Cerebellum (tissue), 4 donors: ENCODE measurements at places on chromosomes 13 and 19.
A peak's percentile ranks its signal among the peaks of the same experiment; 100 is the strongest.

- DNase-seq = no peak
Measured at GRCh38 chr19:41226053-41226873, 7.2 kb downstream of the AXL start.

DNA sequence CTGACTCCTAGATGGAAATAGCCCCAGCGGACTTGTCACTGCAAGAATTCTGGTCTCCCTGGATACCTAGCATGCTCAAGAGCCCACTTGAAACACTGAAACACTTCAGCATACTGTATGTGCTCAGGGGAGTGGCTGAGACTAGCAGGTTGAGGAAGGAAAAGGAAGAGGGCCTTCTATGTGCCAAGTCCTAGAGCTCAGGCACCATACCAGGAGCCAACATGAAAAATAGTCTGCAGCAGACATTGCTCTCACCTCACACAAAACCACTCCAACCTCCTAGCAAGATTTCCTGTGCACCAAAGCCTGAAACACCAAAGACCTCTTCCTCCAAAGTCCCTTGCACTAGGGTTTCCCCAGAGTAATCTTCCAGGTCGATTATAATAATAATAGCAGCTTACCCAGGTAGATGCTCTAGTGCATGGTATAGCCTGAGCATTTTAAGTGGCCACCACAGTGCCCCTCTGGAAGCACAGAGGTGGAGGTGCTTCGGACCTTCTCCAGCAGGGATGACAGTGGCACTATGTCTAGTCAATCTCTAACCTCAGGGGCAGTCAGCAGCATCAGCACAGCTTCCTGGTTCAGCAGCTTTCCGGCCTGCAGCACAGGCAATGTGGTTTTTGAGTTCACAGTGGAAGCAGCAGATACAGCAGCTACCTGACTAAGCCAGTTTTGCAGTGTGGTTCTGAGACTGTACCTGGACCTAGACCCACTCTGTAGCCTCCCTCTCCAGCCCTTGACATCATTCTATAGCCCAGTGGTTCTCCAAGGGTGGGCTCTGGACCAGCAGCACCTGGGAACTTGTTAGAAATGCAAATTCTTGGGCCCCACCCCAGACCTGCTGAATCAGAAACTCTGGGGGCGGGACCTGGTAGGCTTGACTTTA lies 45.6 kb upstream of the UBE2L5 start:
- DNase-seq = no peak

DNA sequence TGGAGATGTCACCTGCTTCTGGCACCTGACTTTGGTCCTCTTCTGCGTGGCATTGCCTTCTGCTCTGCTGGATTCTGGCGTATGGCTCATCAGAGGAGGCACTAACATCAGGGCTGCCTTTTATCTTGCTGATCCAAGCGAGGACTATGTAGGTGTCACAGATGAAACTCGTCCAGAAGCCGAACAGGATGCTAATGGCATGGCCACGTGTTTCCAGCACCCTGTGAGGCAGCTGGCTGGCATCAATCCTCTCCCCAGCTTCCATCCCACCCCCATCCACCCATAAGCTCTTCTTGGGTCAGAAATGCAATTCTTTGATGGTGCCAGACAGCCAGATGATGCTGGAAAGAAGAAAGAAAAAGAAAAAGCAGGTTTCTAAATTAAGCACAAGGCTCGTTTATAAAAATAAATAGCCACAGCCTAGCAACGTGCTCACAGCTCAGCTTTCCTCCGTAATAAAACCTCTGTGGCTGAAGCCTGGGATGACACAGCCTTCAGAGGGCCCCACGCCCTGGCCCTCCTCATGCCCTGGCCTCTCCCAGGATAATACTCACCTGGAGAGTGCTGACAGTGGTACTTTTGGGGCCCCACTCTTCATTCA lies 212.9 kb upstream of the SERP2 start:
- DNase-seq = peak; percentile 30

- no peak for DNase-seq
Measured at GRCh38 chr19:10651851-10652250, 2.3 kb upstream of the ILF3 start.

GRCh38 chr13:30615866-30616541 lies 1.7 kb upstream of the USPL1 start:
- DNase-seq = peak; percentile 20

- peak; percentile 63 for DNase-seq
Measured at GRCh38 chr13:52848455-52849195, at the start of gene PCDH8. TSS of gene PCDH8 (minus strand) at chr13:52848640. CDS start at chr13:52848436, 204 bp downstream.

DNA sequence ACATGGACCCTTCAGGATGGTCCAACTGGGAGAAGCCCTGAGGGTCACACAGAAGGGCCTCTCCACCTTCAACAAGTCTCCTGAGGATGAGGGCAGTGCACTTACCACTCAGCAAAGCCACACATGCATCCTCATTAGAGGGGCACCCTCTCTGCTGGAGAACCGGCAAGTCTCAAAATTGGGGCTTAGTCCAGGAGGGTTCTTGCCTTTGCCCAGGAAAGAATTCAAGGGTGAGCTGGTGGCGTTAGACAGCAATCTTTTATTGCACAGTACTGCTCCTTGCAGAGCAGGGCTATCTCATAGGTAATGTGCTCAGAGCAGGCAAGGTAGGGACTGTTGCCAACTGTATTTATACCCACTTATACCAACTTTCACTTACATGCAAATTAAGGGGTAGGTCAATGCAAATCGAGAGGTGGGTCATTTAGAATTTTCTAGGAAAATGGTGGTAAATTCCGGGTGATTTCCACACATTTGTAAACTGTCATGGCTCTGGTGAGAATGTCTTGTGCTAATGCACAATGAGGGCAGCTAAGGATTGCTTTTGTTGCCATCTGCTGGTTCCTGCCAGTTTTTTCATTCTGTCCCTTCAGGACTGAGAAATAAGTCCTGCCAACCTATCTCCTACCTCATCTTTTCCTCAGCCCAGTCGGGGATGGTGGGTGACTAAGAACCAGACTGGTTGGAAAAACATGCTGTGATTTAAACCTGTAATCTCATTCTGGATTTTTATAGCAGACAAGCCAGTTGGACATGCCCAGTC lies 27.8 kb upstream of the IGSF23 start:
- DNase-seq = no peak

GRCh38 chr13:112700291-112701060 lies 10.6 kb downstream of the ATP11A start:
- no peak for DNase-seq

GRCh38 chr13:60435762-60436374 lies 38.8 kb downstream of the TDRD3 start:
- DNase-seq = no peak

DNA sequence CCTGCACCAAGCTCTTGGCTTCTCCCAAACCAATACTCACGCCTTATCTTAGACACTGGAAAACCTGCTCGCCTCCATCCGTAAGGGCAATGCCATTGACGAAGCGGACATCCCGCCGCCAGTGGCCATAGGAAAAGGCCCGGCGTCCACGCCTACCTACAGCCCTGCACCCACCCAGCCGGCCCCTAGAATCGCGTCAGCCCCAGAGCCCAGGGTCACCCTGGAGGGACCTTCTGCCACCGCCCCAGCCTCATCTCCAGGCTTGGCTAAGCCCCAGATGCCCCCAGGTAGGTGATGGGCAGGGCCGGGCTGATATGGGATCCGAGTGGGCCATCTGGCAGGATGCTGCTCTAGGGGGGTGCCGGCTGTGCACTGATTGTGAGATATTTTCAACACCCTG lies 7.4 kb downstream of the CC2D1A start:
- no peak for DNase-seq

DNA sequence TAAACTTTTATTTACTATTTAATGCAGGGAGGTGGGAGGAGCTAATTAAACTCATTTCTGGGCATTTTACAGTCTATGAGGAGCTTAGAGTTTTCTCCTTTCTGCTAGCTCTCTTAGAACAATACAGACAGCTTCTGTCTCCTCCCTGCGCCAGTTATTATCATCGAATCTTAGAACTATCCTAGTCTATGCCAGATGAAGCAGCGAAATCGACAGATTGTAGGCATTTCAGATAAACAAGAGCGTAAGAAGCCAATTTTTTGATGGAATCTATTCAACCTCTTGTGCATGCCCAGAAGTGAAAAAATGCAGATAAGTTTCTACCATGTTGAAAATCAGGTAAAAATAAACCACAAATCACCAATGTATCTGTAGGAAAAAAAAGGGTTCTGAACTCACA lies 297.1 kb downstream of the KLF12 start:
- DNase-seq = no peak

GRCh38 chr19:10655457-10656312 lies 1.5 kb downstream of the ILF3 start:
- DNase-seq = no peak

- DNase-seq = no peak
Measured at GRCh38 chr19:46412650-46413261, 608 bp downstream of the CCDC8 start.

DNA sequence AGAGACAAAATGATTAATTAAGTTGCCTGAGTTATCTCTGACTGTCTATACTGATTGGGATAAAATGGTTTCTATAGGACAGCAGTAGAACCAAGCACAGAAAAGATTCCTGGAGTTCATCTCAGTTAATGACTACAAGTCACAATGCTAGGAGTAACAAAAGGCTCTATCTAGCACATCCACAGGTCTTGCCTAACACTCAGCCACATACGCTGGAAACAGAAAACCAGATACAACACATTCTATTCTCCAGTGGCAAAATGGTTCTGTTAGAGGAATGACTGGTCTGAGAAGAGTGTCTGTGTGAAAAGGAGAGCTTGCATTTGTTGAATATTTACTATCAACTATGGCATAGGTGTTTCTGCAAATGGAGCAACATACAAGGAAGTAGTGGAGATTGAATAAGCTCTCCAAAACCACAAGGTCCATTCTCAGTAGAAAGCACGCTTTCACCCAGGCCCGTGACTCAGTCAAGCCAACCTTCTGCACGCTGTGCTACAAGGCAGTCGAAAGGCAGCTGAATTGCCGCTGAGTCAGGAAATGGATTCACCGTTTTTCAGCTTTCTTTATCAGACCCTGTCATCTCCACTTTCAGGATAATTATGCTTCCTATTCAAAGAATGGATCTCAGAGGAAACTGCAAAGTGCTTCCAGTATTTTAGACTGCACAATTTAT lies 761.5 kb downstream of the EFNB2 start:
- DNase-seq = no peak

GRCh38 chr13:110012102-110012739 lies 225.8 kb upstream of the IRS2 start:
- no peak for DNase-seq

DNA sequence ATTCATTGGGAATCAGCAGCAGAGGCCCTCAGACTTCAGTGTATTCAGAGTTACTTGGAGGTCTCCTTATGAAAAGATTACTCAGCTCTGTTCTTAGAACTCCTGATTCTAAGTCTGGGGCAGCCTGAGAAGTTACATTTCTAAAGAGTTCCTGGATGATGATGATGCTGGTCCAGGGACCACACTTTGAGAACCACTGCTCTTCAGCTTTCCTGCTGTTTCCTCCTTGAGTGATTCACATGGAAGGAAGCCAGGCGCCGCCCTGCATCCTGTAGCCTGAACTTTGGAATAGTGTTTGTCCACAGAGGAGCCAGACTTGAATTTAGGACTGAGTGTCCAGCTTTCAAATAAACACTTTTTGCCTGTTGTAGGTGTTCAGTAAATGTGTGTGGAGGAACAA lies 2.9 kb downstream of the CEBPG start:
- DNase-seq = no peak

DNA sequence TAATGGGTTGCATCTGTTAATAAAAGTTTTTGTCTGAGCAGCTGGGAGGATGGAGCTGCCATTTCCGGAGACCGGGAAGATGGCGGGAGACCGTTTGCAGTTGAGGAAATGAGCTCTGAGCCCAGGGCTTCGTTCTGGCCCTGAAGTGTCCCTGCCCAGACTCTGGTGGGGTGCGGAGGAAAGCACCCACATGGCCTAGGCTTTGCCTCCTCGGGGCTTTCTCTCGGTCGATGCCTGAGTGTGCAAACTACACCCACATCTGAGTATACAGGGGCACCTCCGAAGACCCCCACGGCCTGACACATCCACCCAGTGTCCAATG lies 15.6 kb upstream of the NANOS3 start:
- DNase-seq = no peak

DNA sequence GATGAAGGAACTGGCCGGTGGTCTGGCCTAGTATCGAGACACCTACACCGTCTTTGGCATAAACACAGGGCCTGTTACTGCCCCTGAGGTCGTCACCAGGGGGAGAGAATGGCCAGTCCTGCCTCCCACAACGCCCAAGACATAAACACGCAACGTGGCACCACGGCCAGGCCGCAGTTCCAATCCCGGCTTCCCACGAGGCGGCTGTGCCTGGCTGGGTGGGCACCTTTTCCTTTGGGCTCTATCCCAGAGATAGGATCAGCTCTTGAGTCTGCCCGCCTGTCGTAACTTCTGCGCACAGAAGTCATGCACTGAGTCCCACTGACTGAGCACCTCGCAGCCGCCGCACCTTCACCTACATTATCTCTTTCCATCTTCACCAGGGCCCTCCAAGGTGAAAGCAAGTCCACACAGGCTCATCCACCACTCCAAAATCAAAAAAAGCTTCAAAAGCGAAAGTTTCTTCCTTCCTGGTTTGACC lies 1.1 kb downstream of the MIER2 start:
- no peak for DNase-seq

DNA sequence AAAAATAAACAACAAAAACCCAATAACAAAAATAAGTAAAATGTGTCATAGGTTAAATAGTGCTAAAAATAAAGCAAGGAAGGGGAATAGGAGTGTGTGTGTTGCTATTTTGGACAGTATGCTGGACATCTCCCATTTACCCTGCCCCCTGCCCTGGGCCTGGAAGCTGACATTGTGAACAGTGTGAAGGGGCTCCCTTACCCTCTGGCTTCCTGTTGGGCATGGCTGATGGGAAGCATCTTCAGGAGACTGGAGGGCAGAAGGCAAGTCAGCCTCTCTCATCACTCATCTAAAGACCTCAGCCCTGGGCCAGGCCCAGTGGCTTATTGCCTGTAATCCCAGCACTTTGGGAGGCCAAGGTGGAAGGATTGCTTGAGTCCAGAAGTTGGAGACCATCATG lies 26.7 kb downstream of the KCTD15 start:
- DNase-seq = no peak

GRCh38 chr19:984165-984967 lies at the start of gene WDR18:
TSS of gene WDR18 (plus strand) at chr19:984345. CDS start at chr19:984354, 9 bp downstream.
- DNase-seq = peak; percentile 98

DNA sequence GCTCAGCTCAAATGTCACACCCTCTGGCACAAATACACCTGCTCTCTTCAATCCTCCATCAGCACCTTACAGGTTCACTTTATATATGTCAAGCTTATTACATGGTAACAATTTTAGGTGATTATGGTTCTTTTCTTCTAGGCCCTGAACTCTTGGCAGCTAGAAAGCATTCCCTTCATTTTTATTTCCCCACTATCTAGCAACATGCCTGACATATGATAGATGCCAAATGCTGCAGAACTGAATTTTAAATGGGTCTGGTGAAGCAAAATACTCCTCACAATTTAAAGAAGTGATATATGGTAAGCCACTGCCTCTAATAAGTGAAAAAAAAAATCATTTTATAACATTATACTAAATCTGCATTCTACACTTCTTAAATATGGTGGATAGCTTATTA lies 95.2 kb downstream of the USP12 start:
- DNase-seq = no peak

GRCh38 chr19:46134527-46134926 lies 10.0 kb upstream of the IGFL3 start:
- DNase-seq = no peak
